ENCODE measurements at places on chromosomes 5 and 9.

DNA sequence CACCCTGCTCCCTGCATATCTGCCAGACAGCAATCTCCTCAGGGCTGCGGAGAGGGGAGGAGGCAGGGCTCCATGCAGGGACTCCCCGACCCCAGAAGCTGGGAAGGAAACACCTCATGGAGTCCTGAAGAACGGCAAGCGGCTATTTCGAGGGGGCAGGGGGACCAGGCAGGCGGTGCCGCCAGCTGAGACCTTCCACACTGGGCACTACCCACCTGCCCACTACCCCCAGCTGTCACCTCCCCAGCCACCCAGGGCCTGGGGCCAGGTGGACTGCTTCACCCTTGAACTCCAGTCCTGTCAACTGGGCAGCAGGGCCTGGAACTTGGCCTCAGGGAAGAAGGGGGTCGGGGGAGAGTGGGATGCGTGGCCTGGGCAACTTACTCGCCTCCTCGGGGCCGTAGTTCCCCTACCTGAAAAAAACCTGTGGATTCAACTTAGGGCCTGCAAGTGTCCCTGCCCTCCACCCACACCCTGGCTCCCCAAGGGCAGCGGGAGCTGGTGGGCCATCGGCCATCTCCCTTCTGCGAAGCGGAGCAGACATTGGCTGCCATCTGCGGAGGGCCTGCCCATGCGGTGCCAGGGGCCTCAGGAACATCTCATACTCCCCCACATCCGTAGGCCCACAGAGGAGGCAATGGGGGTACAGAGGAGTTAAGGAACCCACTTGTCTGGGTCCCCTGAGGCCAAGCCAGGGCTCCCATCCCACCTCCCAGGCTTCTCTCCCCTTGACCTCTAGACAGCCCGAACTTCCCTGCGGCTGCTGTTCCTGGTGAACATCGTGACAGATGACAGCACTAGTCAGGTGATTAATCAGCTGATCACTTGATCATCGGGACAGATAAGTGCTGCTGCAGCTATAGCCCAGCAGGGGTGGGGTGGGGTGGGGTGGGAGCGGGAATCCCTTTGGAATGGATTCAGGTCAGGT is 18.5 kb upstream of the RALGDS start:
- DNase-seq = no peak

DNA sequence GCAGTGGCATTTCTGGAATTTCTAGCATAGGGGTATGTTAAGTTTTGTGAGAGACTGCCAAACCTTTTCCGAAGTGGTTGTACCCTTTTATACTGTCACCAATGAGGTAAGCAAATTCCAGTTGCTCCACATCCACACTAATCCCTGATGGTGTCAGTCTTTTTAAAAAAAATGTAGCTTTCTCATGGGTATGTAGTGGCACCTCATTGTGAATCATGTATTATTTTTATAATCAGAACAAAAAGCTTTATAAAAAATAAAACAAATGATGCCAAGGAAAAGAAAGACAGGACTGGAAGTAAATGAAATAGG is 93.4 kb upstream of the CLINT1 start:
- no peak for DNase-seq

DNA sequence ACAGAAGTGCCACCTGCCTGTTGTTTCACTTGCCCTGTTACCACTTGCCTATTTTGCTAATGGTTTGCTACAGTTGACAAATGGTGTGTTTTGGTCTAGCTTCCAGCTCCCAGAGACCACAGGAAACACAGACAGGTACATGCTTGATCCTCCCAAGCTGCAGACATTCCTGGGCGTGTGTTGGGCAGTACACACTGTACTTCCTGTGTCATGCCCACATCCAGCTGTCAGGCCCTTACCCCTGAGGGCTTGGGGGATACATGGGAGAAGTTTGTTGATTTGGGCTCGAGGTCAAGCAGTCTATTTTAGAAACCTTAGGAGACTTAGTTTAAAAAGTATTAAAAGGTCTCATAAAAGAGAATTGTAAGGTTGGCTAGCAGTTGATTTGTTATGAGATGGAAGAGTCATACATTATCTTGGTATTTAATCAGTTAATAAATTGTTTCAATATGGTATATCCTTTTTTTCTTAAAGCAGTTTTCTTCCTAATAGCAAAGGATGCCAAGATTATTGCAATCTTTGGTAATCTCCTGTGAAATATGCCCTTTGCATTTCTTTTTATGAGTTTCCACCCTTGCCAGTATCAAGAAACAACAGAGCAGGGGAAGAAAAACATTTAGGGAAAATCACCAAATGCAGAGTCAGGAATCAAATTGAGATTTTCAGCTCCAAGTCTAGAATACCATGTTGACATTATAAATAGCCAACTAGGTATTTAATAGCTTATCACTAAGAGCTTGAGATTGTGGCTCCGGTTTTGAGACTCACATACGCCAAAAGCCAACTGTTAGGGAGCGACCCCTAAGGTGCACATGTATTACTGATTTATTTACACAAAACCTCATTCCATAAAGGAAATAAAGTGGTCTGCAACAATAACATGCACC is 52.3 kb upstream of the CD180 start:
- no peak for DNase-seq

DNA sequence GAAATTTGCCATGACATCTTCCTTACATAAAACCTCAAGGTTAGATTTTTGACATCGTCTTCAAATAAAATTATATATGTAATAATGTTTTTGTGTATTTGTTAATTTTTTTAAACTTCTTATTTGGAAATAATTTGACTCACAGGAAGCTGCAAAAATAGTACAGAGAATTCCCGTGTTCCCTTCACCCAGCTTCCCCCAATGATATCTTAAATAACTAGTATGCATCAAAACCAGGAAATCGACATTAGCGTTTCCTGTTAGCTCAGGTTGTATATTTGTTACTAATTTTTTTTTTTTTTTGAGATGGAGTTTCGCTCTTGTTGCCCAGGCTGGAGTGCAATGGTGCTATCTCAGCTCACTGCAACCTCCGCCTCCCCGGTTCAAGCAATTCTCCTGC is 86.3 kb upstream of the SPRY4 start:
- DNase-seq = no peak

DNA sequence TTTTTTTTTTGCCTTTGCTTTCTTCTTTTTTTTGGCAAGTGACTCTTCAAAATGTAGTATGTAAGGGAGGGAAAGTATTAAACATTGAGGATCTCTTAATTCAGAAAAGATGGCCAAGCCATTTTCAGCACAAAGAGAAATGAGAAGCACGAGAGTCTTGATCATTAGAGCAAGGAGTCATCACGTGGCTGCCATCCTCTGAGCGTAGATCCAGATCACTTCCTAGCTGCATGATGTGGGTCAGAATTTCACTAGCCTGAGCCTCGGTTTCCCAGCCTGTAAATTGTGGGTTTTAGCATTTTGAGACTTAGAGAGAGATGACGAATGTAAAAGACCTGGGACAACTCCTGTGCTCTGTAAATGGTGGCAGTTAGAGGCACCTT is 312.9 kb downstream of the ARHGEF28 start:
- DNase-seq = no peak

DNA sequence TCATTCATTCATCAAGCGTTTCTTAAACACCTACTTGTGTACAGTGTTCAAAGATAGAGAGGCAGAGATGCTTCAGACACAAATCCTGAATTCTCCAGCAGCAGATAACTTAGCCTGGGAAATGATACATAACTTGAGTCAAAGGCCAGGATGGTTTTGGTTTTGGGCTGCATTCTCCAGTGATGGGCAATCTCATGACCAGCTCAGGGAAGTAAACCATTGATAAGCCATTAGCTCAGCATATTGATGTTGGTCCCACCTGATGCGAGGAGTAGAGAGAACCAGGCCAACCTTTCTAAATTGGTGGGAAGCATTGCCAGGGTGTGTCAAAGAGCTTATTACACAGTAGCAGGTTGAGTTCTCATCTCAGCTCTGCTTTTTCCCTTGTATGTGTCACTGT is 53.0 kb downstream of the SH3RF2 start:
- no peak for DNase-seq

DNA sequence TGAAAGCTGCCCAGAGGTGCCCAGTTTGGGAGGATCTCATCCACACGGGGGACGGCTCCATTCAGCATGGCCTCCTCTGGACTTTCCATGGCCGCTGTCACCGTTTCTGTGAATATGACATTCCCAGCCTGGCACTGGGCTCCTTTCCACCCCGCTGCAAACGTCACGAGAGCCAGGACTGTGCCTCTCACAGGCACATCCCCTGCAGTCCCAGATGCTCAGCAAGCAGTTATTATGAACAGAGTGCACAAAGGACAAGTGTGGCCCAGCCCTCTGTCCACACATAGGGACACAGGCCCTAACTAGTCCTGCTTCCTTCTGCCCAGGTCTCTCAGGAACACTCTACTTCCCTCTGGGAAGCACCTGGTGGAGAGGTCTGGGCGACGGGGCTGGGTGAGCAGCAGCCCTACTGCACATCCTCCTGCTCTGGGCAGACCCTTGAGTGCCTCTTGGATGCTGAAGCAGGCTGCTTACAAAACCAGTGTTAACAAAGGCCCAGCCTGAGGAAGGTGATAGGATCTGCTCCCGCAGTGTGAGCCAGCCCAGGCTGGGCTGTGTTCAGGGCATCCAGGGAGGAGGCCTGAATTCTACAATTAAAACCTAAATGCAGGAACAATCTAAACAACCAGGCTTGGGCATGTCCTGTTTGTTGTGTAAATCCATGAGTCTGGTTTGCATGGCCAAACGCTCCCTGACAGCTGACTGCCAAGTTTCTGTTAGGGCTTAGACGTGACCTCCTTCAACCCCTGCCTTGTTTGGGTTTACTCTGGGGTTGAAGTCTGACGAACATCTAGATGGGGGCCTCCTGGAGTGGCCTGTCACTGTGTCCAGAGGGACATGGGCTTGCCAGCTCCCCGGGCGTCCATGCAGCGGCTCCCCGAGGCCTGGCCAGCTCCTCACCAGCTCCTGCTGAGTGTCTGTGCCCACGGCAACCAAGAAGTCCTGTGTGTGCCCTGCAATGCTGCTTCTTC is 269.8 kb downstream of the GADD45G start:
- DNase-seq = no peak

DNA sequence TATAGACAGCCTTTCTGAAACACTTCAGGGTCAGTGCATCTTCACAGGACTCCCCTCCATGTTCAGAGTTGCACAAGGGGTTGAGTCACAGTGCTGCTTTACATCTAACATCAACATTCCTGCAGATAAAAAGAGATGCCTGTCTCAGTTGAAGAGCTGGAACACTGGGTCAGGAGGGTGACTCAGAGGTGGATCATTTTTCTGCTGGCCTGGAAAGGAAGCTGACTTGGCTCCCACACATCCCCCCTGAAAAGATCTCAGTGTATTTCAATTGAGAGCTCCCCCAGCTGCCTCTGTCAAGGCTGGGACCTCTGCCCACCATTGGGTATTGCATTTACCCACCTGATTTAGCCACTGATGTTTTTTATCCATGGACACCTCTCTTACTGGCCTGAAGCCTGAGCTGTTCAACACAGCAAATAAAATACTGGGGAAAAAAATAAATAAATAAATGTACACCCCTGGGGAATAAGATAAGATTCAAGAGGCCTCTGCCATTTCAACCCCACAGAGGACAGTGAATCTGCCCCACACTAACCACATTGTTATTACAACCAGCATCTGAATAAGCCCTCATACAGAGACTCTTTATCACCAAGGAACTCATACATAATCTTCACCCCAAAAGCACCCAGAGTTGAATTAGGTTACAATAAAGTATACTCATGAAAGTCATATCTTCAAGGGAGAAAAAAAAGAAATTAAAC is 716.4 kb downstream of the SEMA5A start:
- no peak for DNase-seq

DNA sequence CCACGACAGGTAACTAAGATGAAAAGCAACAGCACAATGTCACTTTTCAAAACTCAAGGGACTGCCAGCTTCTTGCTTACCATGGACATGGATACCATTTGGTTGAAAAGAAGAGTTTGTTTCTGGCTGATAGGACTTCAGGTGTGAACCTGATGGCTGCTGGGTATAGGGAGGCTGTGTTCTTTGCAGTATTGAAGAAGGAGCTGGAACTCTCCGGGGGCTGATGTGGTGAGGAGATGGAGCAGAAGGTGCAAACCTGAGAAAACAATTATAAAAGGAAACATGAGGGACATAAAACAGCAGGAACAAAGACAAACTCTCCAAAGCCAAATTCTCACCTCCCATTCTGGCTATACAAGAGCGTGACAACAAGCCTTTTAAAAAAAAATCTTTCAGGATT is 330.1 kb upstream of the RFX3 start:
- DNase-seq = no peak

GRCh38 chr5:172956936-172957335 is 2.3 kb upstream of the RPL26L1 start:
- no peak for DNase-seq

DNA sequence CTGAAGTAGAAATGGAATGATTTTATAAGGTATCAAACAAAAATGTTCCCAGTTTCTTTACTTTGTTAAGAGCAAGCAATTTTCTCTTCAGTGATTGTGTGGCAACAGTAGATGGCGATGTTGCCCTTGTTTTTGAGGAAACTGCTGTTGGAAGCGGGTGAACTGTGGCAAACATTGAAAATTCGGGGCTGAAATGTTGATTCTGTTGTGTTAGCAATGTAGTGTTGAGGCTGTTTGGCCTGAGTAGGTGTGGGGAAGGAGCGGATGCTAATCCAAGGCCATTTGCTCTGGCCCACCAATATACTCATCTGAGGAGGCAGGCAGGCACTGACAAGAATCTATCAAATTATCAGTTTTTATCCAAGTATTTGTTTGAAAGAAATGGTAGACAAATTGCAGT is 129.8 kb downstream of the SLC12A2 start:
- DNase-seq = peak; percentile 62

DNA sequence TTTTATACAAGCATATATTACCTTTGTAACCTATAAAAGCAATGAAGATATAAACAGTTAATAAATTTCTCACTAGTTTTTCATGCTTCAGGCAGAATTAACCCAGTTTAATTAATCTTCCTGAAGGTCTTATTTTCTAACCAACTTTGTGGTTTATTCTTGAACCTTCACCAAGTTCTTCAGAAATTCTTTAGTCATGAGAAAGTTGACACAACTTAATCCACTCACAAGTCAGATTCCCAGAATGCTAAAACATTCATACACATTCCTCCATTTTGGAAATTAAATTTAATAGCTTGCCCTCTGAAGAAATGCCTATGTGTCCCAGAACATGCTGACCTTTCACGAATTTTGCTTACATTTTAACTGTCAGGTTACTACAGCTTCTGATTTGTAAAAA is 105.4 kb upstream of the PAM start:
- no peak for DNase-seq

- DNase-seq = no peak
Observed at GRCh38 chr5:146409054-146409671, 38.0 kb upstream of the TCERG1 start.

DNA sequence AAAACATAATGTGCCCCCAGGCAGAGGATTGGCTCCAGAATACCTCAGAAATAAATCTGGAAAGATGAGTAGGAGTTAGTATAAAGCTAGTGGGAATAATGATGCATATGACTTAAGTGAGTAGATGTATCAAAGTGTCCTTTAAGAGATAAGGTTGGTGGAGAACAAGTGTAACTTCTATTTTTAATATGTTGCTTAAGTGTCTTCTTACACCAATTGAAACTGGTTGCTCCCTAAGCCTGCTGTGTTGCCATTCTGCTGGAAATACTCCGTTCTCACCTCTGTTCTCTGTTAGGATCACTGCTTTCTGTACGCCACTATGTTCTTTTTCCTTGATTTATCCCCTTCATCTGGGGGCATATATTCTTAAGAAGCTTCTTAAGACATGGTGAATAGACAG is 286.4 kb downstream of the TMEM232 start:
- DNase-seq = no peak
